ENCODE measurements at places on chromosomes 3 and 15.

DNA sequence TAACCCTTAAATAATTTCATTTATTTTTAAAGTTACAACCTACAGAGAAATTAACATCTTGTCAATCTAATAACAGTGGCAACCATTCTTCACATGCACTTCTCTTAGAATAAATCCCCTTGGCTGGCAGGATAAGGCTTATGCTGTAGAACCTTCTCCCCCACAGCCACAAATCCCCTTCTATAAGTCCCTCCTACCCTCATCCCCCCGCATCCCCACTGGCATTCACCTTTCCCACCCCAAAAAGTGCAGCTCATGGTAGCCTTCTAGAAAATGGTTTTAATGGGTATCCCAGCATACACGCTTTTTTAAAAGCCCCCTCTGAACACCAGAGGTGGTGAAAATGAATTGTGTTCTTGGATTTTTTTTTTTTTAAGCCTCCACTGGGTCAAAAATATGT lies 49.2 kb downstream of the CAPN7 start:
- DNase-seq, result no peak

- no peak for DNase-seq
Observed at GRCh38 chr15:42270996-42271395, 2.0 kb upstream of the GANC start.

- no peak for DNase-seq
Observed at GRCh38 chr3:182765287-182765686, 28.0 kb upstream of the ATP11B start.

DNA sequence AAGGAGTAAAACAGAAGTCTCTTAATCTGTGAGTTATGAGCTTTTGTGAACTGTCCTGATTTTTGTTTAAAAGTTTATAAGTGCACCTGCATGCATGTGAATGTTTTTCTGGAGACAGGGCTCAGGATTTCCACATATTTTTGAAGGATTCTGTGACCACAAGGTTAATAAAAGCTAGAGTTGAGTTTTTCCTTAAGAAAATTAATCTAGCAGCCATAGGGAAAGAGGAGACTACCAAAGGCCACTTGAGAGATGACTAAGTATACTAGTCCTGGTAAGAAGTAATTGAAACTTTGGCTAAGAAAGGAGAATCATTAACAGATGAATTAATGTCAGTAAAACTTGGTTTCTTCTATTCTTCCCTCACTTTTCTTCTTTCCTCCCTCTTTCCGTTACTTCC lies 176.8 kb upstream of the EPHA3 start:
- no peak for DNase-seq

- no peak for DNase-seq
Observed at GRCh38 chr3:168220556-168220955, 124.8 kb upstream of the GOLIM4 start.

DNA sequence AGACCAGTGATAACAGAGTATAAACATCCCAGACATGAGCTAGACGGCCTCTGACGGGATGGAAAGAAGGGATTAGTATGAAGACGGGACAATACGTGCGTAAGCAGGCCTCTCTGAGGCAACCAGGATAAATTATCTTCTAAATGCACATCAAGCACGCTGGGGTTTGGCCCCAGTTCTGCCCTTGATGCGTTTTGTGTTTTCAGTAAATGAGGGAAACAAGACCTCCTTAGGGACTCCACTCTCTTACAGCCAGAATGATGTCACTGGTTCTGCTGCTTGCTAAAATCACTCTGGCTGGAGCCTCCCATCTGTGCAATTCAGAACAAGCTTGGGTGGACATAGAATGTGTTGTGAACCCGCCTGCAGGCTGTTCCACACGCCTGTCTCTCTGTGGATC lies 156.0 kb upstream of the MCTP2 start:
- DNase-seq, result no peak

DNA sequence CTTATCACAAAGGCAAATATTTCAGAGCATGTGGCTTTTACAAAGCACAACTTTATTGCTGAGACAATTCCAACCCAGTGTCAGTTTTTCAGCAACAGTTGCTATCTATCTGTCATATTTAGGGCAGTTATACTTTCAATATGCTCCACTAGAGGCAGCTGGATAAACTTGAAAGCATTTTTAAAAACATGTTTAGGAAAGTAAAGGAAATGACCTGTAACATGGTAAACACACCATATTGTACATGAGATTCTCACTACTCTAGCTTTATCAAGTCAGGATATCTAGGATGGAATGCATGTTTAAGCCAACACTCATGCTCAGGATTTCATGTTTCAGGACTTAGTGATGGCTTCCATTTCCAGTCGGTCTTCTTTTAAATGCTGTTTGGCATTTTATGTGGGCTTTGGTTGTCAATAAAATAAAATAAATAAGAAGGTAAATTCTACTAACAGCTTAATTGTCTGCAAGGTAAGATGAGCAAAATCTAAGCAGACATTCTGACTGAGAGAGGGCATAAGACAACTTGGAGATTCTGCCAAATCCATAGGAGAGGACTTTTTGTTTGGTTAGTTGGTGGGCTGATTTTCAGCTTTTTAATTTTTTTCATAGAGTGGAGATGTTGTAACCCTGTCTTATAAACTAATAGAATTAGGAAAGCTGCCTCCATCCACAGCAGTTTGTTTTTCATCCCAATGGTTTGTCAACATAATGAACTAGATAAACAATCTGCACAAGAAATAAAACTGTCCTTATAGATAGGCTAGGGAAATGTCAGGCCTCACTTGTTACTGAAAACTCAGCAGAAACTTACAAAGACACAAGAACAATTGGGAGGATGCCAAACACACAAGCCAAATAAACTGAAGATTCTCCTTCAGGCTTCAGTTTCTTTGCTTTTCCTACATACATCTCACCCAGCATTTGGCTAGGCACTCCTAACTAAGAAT lies 63.4 kb upstream of the CPB1 start:
- DNase-seq, result no peak

- DNase-seq, result no peak
Observed at GRCh38 chr3:126734106-126734723, 30.2 kb downstream of the CHCHD6 start.

- no peak for DNase-seq
Observed at GRCh38 chr3:182626484-182627467, 166.5 kb upstream of the ATP11B start.

- no peak for DNase-seq
Observed at GRCh38 chr15:47352217-47352616, 365.1 kb upstream of the SEMA6D start.

GRCh38 chr15:42914728-42915497 lies 5.7 kb downstream of the TTBK2 start:
- DNase-seq, result no peak

- no peak for DNase-seq
Observed at GRCh38 chr3:151579571-151580270, 118.9 kb upstream of the IGSF10 start.

- DNase-seq, result no peak
Observed at GRCh38 chr3:133503409-133503808, 70.1 kb upstream of the CDV3 start.

DNA sequence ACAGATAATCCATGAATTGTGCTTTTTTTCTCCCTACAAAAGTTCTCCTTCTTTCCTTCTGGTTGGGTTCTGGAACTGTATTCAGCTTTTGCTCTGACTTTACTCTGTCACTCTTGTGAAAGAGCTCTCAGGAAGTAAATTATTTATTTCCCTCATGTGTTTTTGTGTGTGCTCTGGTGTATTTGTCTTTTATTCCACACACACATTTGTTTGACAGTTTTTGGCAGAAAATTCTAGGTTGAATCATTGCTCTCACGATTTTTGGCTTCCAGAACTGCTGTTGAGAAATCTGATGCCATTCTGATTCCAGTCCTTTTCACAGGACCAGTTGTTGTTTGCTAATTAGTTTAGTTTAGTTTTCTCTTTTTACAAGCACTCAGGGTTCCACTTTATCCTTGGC lies 172.8 kb downstream of the PLCH1 start:
- DNase-seq, result no peak

DNA sequence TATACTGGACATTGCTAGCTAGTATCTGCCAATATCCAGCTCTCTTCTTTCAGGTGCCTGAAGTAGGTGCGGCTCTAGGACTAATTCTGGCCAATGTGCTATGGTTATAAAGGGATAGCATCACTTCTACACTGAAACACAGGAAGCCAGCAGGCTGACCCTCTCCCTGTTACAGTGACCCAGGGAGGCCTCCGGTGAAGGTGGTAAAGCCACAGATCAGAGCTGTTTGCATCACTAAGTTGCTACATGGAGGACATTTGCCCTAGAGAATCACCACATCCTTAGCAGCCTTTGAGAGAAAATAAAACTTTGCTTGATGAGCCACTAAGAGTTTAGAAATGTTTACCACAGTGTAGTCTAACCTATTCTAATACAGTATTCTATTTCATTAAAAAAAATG lies 161.4 kb downstream of the CHST2 start:
- DNase-seq, result no peak

DNA sequence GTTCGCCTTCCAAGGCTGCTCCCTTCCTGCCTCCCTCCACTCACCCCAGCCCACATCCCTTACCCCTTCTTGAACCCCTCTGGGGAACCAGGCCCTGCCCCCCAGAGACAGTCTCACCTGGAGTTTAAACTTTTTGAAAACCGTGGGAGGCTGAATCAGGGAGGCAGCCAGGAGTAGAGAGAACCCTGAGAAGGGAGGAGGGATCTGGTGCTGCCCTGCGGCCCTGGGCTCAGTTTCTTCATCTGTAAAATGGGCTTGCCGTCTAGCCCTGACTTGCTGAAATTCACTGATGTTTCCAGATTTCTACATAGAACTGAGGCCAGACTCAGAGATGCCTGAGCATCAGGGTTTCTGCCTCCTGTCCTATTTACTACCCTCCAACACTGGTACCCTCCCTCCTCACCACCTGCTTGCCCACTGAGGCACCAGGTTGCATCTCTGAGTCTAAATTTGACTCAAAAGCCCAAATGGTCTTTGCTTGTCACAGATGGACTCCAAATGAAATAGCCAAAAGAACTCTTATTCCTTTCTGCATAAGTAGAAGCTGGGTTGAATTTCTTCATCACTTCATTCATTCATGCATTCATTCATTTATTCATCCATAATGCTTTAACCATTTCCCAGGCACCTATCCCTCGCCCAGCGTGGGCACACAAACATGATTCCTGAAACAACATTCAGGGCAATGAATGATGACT lies 11.9 kb upstream of the STRA6 start:
- no peak for DNase-seq

DNA sequence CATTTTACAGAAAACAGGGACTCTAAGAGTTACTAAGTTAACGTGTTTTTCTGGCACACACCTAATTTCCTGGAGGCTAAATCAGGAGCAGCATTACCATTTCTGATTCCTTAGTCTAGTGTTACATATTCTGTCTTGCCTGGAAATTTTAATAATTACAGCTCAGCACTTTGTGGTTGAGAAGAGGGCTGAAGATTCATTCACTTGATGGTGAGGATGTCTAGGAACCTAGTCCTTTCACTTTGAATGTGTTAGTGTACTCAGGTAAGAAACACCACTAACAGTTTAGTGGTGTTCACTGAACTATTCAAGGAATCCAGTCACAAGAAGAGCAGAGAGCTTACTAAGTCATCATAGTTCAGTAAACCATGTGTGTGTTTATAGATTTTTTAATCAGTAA lies 102.8 kb downstream of the STT3B start:
- DNase-seq, result no peak

GRCh38 chr3:49471856-49472495 lies 1.9 kb downstream of the DAG1 start:
- no peak for DNase-seq

DNA sequence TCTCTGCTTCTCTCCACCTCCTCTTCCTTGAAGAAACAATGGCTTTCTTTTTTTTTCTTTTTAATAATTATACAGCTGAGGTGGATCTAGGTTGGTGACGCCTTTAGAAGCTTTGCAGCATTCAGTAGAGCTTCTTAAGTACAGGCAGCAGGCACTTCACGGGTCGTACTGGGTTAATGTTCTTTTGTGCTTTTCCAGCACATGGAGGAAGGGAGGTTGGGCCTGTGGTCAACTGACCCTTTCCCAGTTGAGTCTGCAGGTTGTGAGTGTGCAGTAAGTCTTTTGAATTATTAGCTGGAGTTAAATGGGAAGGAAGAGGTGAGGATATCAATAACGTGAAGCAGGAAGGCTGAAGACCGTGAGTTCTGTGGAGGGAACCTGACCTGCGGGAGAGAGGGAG lies 7.0 kb downstream of the TRAK1 start:
- no peak for DNase-seq

DNA sequence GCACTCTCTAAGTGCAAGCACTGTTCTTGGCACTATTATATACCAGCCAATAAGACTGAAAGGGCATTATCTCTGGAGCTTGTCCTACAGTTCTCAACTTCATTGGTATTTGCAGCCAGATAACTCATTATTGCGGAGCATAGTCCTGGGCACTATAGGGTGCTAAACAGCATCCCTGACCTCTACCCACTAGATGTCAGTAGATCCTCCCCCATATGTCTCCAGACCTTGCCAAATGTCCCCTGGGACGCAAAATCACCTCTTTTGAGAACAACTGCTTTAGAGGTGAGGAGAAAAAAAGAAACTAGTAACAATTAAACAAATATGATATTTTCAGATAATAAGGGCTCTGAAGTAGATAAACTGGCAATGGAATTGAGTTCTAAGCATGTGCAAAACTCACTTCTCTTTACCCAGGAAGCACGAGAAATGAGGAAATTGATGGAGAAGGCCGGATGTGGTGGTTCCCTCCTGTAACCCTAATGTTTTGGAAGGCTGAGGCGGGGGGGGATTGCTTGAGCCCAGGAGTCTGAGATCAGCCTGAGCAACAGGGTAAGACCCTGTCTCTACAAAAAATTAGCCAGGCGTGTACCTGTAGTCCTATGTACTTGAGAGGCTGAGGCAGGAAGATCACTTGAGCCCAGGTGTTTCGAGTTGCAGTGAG lies 61.4 kb downstream of the FRMD4B start:
- DNase-seq, result peak; percentile 50

- no peak for DNase-seq
Observed at GRCh38 chr3:81195478-81195877, 566.0 kb downstream of the GBE1 start.

DNA sequence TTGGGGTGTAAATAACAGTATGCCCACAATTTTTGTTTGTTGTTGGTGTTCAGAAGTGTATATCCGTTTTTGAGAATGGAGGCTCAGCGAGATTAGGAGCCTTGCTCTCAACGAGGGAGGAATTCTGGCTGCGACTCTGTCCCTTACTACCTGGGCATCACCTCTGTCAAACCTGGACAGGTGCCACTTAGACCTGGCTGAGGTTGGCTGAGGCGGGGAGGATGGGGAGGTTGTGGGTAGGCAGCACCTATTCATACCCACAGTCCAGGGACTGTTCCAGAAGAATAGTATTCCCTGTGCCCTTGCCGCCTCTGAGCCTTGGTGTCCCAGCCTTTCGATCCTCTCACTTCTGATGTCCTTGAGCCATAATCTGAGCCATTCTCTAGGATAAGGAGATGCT lies 99.9 kb downstream of the LINGO1 start:
- no peak for DNase-seq

DNA sequence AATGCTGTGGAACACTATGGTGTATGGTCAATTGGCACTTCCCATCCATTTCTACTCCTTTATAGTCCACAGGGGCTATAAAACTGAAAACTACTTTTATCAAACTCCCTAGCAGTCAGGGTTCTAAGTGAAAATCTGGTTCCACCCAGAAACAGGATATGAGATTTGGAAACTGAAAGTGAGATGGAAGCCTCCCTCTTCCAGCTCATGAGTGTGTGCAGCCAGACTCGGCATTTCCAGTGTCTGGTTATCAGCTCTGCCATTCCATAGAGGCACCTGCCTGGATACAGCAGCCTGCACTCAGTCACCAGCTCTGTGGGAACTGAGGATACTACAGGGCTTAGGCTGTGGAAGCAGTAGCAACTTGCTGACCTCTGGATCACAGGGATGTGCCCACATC lies 14.7 kb upstream of the PLA2G4F start:
- DNase-seq, result no peak

Data from B cell (primary cell).